Stimulated activated CD8-positive, alpha-beta memory T cell treated with anti-CD3 and anti-CD28 coated beads, Interleukin-2, amount 100 ng/mL, for 1 hour (primary cell): ENCODE measurements at places on chromosomes 3 and 15.

GRCh38 chr3:81308306-81308705 lies 453.1 kb downstream of the GBE1 start:
- no peak for DNase-seq

DNA sequence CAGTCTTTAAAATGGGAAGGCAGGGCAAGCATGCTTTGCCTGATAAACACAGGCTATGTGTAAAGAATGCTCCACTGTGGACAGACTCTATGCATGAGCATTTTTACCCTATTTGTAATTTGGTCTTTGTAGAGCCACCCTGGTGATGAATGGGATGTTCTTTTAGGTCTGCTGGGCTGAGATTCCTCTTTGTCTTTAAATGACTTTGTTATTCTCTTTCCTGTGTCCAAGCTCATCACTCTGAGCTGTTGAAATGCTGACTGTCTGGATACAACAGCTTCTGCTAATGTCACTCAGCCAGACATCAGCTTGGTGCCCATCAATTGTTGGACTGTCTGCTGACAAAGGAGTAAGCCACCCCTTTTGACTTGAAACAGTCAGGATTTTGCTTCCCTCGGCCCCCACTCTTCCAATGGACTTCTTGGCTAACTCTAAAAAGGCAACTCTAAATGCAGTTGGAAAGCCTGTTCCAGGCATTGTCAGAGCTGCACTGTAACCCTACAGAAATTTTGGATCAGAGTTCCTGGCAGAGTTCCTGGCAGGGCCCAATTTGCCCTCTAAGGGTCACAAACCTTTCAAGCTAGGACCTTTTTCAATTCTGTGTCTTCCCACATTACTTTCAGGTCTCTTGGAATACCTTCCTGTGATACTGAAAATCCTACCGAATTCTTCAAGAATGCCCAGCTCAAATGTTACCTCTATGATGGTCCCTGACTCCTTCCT lies 40.5 kb upstream of the EIF1B start:
- DNase-seq: no peak

DNA sequence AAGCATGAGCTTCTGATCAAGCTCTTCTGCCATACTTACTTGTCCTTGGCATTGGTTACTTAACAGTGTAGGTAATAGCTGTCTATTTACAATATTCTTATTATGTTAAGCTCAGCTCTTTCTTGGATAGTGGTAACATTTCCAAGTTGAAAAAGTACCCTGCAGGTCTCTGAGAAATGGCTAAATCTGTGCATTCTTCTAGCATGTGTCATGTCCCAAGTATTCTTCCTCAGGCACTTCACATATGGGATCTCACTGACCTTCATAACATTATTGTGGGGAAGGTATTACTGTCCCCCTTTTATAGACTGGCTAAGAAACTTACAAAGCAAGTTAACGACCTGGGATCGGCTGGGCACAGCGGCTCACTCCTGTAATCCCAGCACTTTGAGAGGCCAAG lies 236.1 kb downstream of the RORA start:
- DNase-seq: no peak

- DNase-seq: no peak
These were observed 237.7 kb downstream of the NR1D2 start for GRCh38 chr3:24182756-24183155.

DNA sequence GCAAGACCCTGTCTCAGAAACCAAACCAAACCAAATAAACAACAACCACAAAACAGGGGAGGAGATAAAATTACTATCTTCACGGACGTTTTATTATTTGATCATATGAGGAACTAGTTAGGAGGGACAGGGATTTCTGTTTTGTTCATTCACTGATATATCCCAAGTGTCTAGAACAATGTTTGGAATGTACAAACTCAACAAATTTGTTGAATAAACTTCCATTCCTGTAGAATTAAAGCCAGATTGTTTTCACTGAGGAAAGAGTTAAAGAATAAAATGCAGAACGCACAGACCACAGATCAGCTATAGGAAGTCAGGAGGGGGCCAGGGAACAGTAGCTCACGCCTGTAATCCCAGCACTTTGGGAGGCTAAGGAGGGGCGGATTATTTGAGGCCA lies 6.5 kb upstream of the STRC start:
- DNase-seq: no peak

DNA sequence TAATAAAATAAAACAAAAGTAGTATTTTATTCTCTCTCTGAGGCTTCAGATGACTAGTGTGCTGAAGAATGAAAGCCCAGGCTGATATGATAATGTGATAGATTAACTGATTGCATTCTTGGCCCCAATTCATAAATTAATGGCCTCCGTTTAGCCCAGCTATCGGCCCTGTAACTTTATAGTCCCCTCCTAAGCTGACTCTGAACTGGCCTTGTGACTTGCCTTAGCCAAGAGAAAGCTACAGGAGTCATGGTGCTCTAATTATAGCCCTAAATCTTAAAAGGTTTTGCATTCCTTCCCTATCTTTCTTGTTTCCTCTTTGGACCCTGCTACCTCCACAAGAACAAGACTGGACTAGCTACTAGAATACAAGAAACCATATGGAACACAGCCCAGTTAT lies 123.2 kb upstream of the EPHA3 start:
- DNase-seq: no peak

- DNase-seq: no peak
These were observed at the start of gene GADL1 for GRCh38 chr3:30894521-30895251. TSS of gene GADL1 (minus strand) at chr3:30894661. CDS start at chr3:30894614, 47 bp downstream.

- no peak for DNase-seq
These were observed 29.4 kb upstream of the LDHAL6B start for GRCh38 chr15:59177317-59177660.

DNA sequence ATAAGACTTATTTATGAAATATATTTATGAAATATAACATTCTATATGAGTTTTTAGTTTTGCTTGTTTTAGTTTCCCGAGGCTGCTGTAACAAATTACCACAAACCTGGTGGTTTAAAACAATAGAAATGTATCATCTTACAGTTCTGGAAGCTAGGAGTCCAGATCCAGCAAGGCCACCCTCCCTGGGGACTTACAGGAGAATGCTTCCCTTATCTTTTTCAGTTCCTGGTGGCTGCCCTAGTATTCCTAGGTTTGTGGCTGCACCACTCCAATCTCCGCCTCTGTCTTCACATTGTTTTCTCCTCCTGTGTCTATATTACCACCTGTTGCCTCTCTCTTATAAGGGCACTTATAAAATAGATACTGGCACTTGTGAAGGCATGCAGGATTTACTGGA lies 877.8 kb downstream of the TUSC7 start:
- DNase-seq: no peak

DNA sequence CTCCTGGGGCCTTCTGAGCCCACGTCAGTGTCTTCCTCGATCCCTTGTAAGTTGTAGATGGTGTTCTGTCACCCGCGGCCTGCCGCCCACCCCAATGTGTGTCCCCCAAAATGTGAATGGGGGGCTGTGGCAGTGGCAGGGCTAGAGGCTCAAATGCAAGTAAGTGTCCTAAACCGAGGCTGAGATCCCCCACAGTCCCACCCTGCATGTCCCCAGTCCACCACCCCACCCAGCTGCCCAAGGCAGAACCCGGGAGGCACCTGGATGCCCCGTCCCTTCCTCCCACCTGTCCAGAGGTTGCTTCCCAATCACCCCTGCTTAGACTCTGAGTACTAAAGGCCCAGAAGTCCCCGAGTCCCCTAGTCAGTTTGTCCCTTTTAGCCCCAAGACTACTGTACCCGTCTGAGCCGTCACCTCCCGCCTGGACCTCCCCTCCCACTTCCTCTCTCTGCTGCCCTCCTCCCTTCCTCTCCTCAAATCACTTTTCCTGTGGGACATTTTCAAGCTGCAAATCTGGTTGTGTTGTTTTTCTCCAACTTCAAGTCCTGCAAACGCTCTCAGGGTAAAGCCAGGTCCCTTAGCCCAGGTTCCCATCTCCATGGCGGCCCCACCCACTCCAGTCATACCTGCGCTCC lies 11.8 kb upstream of the PLXND1 start:
- no peak for DNase-seq

DNA sequence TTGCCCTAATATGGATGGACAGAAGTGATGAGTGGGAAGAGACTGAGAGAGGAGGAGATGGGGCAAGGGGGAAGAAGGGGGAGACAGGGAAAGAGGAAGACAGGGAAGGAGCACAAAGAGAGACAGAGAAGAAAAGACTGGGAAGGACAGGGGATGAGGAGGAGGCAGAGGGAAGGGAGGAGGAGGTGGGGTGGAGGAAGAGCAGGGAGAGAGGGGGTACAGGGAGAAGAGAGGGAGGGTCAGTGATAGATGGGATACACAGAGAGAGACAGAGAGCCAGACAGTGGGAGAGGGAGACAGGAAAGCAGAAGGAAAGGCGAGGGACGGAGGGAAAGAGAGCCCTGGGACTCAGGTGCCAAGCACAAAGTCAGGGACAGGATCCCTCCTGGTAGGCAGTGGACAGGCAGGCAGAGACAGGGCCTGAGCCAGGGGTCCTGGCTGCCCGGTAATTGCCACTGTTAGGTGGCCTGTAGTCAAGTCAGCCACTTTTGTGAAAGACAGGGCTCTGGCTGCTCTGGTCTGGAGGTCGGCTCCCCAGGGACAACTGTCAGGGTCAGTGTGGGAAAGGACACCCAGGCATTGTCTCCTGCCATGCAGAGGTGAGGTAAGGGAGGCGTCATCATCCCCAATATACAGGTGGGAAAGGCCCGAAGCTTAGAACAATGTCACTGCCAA lies 9.8 kb downstream of the VILL start:
- DNase-seq: no peak

- DNase-seq: no peak
These were observed 102.9 kb downstream of the HERC2 start for GRCh38 chr15:28219116-28219515.

DNA sequence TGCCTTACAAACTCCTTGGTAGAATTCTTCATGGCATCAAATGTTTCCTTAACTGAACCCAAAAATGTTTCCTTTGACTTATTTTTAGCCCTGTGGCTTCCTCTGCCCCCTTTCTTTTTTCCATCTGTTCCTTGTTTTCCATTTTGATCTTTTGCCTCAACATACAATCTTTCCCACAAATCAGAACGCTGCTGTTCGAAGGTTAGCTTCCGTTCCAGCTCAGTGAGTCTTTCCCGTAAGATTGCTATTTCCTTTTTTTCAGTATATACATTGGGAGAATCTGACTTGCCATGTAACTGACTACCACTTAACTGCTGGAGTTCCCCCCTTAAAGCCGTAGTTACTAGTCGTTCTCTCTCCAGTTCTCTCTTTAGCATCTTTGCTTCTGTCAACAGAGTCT lies 41.2 kb downstream of the PIGB start:
- no peak for DNase-seq

GRCh38 chr3:94259291-94259690 lies 196.4 kb downstream of the NSUN3 start:
- no peak for DNase-seq

DNA sequence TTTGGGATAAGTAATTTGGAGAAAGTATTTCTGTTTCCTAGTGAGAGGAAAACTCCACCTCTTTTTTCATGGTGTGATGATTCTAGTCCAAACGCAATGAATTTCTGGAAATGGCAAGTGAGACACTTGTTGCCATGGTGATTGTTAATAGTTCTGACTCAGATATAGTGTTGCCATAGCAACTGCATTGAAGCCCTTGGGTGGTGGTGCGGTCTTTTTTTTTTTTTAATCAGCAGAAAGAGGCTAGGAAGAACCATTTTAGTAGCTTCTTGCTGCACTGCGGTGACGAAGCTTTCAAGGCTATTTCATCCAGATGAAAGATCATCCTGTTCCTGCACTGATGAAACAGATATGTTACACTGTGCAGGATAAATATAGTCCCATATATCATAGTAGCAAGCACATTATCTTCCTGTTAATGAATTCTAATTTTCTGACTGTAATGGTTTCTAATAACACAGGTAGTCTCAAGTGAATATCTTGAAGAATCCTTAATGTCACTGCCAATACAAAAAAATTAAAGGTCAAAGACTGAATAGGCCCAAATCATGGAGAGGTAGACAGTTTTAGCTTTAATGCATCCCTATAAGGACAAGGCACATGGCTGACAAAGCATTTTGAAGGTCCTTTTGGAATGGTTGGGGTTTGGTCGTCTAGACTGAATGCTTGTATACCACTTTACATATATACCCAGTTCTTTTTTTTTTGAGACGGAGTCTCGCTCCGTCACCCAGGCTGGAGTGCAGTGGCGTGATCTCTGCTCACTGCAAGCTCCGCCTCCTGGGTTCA lies 125.1 kb upstream of the ZBTB20 start:
- no peak for DNase-seq

DNA sequence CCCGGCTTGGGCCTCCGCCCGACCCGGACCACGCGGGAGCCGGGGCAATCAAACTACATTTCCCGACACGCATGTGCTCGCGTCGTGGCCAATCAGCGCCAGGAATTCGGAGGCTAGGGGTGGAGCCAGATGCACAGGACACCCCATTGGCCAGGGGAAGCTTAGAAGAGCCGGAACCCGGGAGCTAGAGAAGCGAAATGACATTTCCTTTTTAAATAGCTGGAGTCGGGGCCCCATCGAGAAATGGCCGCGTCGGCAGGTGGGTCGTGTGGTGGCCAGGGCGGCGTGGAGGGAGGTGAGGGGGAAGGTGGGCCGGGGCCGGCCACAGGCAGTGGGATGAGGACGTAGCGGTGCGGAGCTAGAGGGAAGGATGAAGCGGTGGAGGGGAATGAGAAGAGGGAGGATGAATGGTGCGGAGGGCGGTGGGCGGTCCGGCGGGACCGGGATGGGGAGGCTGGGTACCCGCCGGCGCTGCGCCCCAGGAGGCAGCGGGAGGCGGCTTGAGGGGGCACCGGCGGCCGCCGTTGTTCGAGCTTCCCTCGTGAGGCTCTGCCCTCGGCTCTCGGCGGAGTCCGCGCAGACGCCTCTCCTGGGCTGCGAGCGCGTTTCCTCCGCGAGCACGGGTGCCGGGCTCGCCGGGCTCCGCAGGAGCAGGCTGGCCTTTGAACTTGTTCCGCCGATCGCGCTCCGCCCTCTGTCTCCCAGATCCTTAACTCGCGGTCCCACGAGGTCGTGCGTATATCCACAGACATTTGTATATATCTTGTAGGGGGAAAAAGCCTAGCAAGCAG lies at the start of gene KBTBD8:
Gene KBTBD8 (plus strand): TSS at position 195 of the 791 bp plus-strand sequence. CDS start 49 bp downstream, at position 244.
- DNase-seq: no peak

GRCh38 chr3:29591579-29591978 lies 310.7 kb downstream of the RBMS3 start:
- DNase-seq: no peak

- no peak for DNase-seq
These were observed 186.5 kb upstream of the GAP43 start for GRCh38 chr3:115436767-115437301.

DNA sequence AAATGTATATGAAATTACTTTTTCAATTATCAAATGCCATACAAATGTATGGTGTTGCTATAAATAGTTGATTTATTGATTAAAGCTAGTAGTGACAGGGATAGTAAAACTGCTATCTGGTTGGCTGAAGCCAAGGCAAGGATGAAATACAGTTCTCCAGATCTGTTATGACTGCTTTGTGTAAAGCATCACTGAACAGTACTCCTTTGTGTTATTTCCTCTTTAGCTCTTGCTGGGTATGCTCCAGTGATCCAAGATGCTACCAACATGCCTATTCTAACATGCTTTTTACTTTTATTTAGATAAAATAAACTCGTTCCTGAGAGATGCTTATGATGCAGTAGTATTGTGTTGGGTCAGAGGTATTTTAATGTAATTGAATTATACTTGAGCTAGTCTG lies 12.4 kb upstream of the UBR1 start:
- DNase-seq: no peak
